ENCODE measurements at places on chromosomes 6 and 20.

DNA sequence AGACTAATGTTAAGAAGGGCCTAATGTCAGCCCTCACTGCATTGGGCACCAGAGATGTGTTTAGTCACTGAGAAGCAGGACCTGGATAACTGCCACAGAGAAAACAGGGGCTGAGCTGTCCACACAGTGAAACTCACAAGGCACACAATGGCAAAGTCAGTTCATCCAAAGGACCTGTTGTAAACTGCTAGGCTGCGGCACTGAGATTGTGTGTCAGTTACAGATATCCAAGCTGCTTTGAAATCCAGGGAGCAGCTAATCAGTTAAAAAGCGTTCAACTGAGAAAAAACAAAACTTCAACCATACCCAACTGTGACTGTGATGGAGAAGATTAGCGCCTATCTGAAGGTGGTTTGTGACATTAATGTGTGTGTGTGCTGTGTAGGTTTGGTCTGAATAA lies 27.8 kb upstream of the TMEM14A start:
- no peak for DNase-seq

- DNase-seq = no peak
Observed at GRCh38 chr6:69594405-69594804, 202.4 kb downstream of the LMBRD1 start.

- DNase-seq = no peak
Observed at GRCh38 chr6:5061152-5061551, 24.0 kb upstream of the PPP1R3G start.

GRCh38 chr6:158358450-158359077 lies 46.3 kb downstream of the TULP4 start:
- DNase-seq = peak; percentile 79

GRCh38 chr6:143754204-143754603 lies 76.4 kb downstream of the PHACTR2 start:
- DNase-seq = no peak

DNA sequence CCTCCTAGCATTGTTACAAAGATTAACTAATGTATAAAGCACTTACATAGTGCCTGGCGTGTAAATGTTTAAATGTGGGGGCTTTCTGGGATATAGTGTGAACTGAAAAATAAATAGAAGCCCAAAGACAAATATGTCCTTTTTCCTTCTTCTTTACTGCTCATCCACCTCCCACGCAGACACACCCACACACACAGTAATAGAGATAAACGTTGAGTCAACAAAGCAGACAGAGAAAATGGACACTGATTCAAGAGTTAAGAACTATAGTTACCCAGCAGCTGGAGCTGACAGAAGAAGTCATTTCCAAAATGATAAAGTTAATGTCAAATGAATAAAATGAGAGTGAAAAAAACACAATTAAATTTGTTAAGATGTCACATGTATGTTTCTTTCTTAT lies 68.3 kb downstream of the FHL5 start:
- DNase-seq = no peak

- no peak for DNase-seq
Observed at GRCh38 chr6:43938178-43939105, 168.4 kb downstream of the VEGFA start.

DNA sequence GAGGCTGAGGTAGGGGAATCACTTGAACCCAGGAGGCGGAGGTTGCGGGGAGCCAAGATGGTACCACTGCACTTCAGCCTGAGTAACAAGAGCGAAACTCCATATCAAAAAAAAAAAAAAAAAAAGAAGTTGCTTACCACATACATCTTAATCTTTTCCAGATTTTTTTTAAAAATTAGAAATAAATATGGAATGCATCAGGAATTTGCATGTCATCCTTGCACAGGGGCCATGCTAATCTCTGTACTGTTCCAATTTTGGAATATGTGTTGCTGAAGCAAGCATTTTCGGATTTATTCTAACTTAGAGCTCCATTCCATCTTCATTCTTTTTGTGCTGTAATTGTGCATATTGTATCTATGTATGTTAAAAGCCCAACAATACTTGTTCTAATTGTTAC lies 62.5 kb downstream of the TRPC4AP start:
- DNase-seq = no peak

- DNase-seq = no peak
Observed at GRCh38 chr6:157804448-157805327, 18.4 kb upstream of the SNX9 start.

GRCh38 chr6:169827290-169827717 lies 75.9 kb downstream of the ERMARD start:
- no peak for DNase-seq

DNA sequence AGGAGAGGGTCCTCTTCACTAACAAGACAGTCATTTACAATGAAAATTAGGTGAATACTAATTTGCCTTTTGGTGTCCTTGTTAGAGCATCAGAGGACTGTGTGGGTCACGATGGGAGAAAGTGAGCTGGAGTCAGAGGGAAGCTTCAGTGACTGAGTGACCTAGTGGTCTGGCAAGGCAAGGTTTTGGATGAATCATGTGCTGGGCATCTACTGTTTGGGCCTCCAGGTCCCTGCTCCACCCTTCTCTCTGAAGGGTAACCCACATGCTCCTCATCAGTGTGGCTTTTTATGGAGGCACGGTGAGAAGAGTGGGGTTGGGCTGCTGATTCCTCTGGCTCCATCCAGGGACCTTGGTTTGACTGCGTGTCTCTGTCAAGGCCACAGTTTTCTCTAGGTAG lies 60.5 kb upstream of the EXOC2 start:
- DNase-seq = no peak

DNA sequence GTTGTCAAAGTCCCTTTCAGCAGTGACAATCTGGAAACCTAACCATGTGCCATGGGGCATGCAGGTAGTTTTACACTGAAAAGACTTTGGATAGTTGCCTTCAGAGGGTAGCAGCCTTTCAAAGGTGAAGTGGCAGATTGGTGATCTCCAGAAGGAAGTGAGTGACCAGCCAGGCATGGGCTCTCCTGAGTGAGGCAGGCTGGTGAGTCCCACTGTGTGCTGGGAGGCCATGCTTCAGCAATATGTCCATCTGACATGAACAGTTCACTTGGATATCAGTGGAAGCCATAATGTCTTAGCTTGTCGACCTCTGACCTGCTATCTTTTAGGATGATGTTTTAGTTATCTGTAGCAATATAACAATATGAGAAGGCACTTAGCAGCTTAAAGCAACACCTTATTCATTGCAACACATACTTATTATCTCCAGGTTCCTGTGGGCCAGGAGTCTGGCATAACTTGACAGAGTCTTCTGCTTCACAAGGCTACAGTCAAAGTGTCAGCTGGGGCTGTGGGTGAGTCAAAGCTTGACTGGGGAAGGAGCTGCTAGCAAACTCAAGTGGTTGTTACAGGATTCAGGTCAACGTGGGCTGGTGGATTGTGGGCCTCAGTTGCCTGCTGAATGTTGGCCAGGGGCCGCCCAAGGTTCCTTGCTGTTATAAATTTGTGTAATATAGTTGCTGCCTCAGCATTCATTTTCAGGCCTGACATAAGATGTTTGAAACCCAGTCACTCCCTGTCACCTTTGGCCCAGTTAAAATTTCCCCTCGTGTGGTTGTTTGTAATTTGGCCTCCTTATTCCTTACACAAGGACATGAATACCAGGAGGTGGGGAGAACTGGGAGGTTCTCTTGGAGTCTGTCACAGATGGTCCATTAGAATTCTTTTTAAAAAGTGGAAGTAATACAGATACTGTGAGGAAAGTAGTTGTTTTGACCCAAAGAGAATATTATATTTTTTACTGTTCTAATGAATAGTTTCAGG lies 100.2 kb downstream of the UST start:
- DNase-seq = no peak

GRCh38 chr6:41581381-41581991 lies 35.3 kb downstream of the FOXP4 start:
- DNase-seq = peak; percentile 91

- no peak for DNase-seq
Observed at GRCh38 chr6:14240411-14241166, 123.0 kb downstream of the CD83 start.

GRCh38 chr6:146709036-146709622 lies 110.4 kb downstream of the ADGB start:
- DNase-seq = peak; percentile 53

- DNase-seq = no peak
Observed at GRCh38 chr20:57835074-57835452, 125.2 kb upstream of the PMEPA1 start.

GRCh38 chr6:92362404-92362803 lies 1057.0 kb downstream of the EPHA7 start:
- DNase-seq = no peak

DNA sequence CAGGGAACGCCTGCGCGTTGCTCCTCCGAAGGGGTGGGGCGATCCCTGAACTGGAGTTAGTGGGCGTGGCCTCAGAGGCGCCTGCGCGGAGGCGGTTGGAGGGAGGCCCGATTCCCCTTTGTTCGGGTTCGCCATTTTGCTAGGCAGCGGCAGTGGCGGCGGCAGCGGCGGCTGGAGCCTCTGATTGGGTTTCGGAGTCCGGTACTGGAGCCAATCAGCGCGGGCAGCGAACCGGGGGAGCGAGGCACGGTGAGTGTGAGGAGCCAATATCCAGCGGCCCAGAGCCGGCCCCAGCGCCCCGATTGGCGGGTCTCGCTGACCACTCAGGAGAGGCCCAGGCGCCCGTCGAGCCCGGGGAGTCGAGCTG lies at the start of gene NFYA:
Gene NFYA (plus strand): TSS at position 139 of the 367 bp plus-strand sequence. CDS start 6,116 bp downstream, outside the sequence.
- DNase-seq = no peak

DNA sequence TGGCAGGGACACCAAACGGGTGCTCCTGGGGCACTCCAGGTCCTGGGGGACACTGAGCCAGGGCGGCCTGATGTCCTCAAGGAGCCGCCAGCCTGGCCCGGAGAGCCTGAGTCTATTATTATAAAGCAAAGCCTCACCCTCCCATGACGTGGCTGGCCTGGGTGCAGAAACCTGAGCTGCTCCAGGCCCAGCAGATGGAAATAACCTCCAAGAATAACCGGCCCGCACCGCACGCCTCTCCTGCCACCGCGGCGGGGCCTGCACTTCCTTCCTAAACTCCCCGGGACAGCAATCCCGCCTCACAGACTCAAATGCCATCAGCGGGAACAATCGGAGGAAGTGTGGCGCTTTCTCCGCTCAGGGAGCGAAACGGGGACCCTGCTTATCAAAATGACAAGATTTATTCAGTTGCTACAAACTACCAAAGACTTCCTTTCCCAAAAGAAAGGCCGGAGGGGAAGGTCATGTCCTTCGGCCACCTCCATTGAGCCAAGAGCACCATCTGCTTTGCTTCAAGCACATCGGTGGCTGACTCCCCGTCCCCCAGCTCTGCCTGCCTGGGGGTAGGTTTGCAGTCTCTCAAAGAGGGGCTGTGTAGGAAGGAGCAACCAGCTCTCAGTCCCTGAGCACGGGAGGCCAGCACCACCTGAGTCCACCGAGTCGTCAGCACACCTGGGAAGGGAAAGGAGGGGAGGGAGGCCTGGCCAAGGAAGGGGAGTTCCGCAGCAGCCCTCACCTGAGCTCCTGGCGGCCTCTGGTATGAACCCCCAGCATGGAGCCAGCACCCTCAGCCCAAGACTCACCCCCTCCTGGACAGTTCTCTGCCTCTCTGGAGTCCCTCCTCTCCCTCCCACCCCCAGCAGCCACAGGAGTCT lies 78.6 kb upstream of the QKI start:
- DNase-seq = no peak

DNA sequence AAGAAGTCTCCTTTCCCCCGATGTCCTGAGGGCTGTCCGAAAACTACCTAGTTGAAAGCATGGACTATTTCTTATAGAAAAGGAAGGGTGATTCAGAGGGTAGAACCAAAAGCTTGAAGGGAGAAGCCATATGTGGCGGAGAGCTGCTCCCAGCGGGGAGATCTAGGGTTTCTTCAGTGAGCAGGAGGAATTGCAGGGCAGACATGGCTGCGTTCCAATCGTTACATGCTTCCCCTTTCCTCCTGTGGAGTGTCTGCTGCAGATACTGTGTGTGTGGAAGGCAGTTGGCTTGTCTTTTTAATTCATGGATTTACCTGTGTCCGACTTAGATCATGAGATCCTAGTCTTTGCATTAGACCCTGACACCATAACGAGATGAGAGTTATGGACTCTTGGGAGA lies 799.5 kb downstream of the QKI start:
- no peak for DNase-seq

DNA sequence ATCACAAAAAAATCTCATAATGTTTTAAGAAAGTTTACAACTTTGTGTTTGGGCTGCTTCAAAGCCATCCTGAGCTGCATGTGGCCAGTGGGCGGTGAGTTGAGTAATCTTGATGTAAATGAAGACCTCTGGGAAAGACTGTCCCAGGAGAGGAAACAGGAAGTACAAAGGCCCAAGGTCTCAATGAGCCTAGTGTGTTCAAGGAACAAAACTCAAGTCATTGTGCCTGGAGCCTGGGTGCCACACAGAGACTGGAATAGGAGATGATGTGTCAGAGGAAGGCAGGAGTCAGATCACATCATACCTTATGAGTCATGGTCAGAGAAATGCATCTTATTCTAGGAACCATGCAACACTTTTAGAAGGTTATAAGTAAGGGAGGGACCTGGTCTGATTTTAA lies 51.5 kb downstream of the COL19A1 start:
- no peak for DNase-seq

- DNase-seq = no peak
Observed at GRCh38 chr20:60715172-60715571, 536.9 kb upstream of the CDH4 start.

Data from NCI-H524 (cell line).